ENCODE measurements at places on chromosomes 16 and 17. TPM values are rescaled to one million over a fixed set of nuclear protein-coding genes. Genes with fewer than 3 reads are reported as not detected.

- H3K36me3 ChIP-seq, result no peaks in the 10 kb centered on the region
- H3K27ac ChIP-seq, result no peak overlapping the region
- H3K27me3 ChIP-seq, result no peaks in the 10 kb centered on the region
- no peak overlapping the region for H3K4me3 ChIP-seq
- peaks cover 3% of the 10 kb centered on the region for H3K4me1 ChIP-seq
- DNase-seq, result peak; percentile 84
These were observed 59.5 kb upstream of the CDC42EP4 start for GRCh38 chr17:73371285-73371684.

GRCh38 chr16:88318521-88318920 is 64.2 kb upstream of the ZNF469 start:
- H3K4me1 ChIP-seq, result no peaks in the 10 kb centered on the region
- H3K27ac ChIP-seq, result no peak overlapping the region
- H3K36me3 ChIP-seq, result no peaks in the 10 kb centered on the region
- no peaks in the 10 kb centered on the region for H3K27me3 ChIP-seq
- DNase-seq, result no peak
- H3K4me3 ChIP-seq, result no peak overlapping the region

- peaks cover 15% of the 10 kb centered on the region for H3K4me1 ChIP-seq
- no peak overlapping the region for H3K27ac ChIP-seq
- H3K4me3 ChIP-seq, result no peak overlapping the region
- DNase-seq, result no peak
These were observed 75.3 kb downstream of the MRC2 start for GRCh38 chr17:62702746-62703260.

The ARL5C gene
- total RNA-seq, result not detected
